Central memory CD4-positive, alpha-beta T cell (primary cell): ENCODE measurements at places on chromosomes 16 and 17.
A peak's percentile ranks its signal among the peaks of the same experiment; 100 is the strongest.

DNA sequence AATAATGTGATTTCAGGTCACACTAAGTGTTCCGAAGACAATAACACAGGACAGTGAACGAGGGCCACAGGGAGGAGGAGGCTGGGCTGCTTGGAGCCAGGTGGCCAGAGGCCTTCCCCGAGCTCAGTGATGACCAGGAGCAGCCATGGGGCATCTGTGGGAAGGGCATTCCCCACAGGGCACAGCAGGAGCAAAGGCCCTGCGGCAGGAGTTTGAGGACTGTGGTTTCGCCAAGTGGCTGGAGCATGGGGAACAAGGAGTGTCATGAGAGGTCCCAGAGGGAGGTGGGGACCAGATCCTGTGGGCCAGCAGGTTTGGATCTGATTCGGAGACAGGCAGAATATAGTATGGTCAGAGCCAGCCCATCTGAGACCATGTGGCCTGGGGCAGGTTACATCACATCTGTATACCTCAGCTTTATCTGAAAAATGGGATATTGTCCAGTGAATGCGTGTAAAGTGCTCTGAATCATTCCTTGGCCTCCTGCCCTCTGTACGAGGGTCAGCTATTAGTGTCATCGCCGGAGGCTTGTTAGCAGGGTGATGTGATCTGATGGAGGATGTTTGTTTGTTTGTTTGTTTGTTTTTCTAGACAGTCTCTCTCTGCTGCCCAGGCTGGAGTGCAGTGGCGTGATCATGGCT lies 176.8 kb downstream of the KATNIP start:
- DNase-seq: no peak

DNA sequence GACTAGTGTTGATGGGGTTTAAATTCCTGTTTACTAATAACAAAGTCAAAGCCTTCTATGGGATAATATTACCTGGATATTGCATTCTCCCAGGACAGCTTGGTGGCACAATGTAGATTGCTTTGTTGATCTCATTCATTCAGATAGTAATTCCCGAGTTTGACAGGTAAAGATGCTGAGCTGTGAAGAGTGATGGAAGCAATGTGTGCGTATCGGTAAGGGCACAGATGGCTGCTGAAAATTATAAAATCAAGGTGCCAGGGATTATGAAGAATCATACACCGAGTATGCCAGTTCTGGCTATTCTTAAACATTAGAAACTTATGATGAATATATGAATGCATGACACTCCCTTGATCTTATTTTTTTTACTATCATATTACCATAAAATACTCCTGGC lies 100.6 kb upstream of the CNTNAP4 start:
- no peak for DNase-seq

GRCh38 chr17:4950075-4950745 lies 709 bp upstream of the ENO3 start:
- no peak for DNase-seq

DNA sequence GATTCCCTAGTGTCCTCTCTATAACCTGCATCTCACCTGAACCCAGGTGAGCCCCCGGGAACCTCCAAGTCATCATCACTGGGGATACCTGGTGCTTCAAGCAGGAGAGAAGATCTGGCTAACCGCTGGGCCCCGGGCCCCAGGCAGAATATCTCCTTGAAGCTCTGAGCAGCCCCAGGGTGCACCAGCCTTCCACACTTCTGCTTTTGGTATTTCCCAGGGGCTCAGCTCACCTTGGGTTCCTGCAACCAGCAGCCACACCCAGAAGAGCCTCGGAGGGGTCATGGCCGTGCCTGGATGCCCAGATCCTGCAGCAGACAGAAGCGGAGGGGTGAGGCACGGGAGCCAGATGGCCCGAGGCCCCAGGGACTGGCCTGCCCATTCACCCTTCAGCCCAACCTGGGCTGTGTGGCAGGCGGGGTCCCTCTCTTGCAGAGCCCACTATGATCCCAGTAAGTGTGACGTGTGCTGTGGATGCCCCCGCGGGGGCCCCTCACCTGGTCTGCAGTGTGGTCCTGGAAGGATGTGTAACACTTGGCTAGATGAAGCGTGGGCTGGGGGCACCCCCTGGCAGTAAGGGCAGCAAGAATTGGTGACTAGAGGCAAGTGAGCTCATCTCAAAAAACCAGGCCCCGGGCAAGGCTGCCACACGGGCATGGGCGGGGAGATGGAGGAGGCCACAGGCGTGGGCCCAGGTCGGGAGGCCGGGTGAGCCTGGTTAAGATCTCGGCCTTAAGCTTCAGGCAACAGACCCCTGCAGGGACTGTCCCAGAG lies 2.6 kb downstream of the LGALS3BP start:
- DNase-seq: no peak

- DNase-seq: no peak
Observed at GRCh38 chr17:56319531-56319930, 166.3 kb downstream of the ANKFN1 start.

- no peak for DNase-seq
Observed at GRCh38 chr17:57331423-57331822, 75.1 kb downstream of the MSI2 start.

- DNase-seq: no peak
Observed at GRCh38 chr17:82803185-82803584, 36.6 kb downstream of the ZNF750 start.

GRCh38 chr17:15236281-15237105 lies 28.6 kb downstream of the PMP22 start:
- no peak for DNase-seq

GRCh38 chr17:49707246-49707607 lies 537 bp downstream of the SLC35B1 start:
- DNase-seq: peak; percentile 29

GRCh38 chr17:66464921-66465320 lies 162.5 kb downstream of the PRKCA start:
- no peak for DNase-seq

GRCh38 chr17:51374209-51374608 lies 113.9 kb downstream of the UTP18 start:
- no peak for DNase-seq

GRCh38 chr16:35690413-35690812 lies 2231.0 kb downstream of the TP53TG3F start:
- no peak for DNase-seq

- no peak for DNase-seq
Observed at GRCh38 chr17:70499067-70499786, 329.9 kb downstream of the KCNJ2 start.

- no peak for DNase-seq
Observed at GRCh38 chr17:74004056-74004455, 199.4 kb upstream of the RPL38 start.

DNA sequence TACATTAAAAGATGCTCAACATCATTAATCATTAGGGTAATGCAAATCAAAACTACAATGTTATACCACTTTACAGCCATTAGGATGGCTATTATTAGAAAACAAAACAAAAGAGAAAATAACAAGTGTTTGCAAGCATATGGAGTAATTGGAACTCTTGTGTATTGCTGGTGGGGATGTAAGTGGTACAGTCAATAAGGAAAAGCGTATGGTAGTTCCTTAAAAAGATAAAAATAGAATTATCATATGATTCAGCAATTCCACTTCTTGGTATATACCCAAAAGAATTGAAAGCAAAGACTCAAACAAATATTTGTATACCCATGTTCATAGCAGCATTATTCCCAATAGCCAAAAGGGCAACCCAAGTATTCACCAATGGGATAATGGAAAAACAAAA lies 1.4 kb upstream of the CAPNS2 start:
- DNase-seq: no peak

DNA sequence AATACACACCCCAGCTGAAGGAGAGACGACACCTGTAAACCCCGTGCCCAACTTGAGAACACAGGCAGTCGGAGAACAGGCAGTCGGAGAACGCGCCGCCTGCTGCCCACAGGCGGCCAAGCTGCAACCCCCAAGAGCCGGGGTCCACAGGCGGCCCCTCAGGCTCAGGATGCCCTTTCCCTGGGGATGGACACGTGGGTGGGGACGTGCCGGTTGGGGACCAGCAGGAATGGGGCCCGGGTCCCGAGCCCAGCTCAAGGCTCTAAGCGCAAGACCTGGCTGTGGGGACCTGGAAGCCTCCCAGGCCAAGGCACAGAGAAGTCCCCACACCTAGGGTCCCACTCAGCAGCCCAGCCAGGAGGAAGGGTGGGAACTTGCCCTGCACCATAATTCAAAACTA lies 79.5 kb upstream of the GNG13 start:
- no peak for DNase-seq

GRCh38 chr16:14056970-14057369 lies 14.1 kb upstream of the MRTFB start:
- DNase-seq: no peak

- DNase-seq: no peak
Observed at GRCh38 chr17:61326330-61326729, 73.3 kb upstream of the TBX2 start.

- no peak for DNase-seq
Observed at GRCh38 chr16:799948-800833, at the start of gene GNG13. GNG13 (minus strand) TSS chr16:800734; CDS start chr16:799077, 1,657 bp downstream.

DNA sequence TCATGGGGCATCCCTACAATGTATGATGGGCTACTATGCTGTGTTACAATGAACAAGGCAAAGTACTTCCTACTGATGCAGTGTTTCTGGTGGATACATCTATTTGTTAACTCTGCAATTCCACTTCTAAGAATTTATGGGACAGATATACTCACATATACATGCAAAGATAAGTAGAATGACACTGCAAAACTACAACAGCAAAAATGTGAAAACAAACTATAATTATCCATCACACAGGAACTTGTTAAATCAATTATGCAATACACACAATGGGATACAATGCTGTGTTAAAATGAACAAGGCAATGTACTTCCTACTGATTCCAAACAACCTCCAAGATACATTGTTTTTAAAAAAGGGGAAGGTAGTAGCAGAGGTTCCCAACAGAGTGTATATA lies 3.2 kb downstream of the DDX52 start:
- no peak for DNase-seq

GRCh38 chr17:50212121-50212843 lies 10.9 kb upstream of the COL1A1 start:
- no peak for DNase-seq

DNA sequence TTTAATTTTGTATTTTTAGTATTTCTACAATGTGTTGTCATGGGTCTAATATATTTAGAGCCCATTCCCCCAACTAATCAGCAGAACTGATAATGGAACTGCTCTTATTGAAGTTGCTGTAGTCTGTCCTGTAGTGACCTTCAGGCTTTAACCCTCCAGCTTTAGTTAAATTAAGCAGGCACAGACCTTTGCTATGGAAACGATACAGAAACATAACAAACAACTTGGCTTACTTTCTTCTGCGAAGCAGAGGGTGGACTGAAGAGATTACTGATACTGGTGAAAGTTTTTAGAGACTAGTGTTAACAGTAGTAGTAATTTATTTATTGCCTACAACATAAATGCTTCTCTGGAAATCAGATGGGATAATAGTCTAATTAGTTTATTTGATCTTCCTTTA lies 61.4 kb downstream of the NFATC3 start:
- no peak for DNase-seq

DNA sequence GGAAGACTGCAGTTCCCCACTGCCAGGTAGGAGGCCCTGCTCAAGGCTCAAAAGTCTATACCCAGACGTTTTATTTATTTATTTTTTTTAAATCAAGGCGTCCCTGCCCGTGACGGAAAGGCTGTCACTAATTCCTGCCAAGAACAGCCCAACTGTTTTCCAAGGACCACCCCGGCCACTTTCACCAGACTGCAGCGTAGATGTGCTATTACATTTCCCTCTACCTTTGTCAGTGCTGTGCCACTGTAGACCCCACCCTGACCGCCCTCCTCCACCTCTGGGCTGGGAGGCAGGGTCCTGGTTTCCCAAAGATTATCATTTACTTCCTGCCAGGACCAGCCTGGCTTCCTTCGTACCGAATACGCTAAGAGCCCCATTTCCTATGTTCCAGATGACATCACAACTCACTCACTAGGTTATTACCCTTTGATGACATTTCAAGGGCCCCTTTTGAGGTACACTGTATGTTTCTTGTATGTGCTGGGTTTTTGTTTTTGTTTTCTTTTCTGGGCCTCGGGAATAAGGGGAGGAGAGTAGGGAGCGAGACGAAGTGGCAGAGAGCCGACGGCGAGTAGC lies 6.3 kb upstream of the RNF227 start:
- no peak for DNase-seq

DNA sequence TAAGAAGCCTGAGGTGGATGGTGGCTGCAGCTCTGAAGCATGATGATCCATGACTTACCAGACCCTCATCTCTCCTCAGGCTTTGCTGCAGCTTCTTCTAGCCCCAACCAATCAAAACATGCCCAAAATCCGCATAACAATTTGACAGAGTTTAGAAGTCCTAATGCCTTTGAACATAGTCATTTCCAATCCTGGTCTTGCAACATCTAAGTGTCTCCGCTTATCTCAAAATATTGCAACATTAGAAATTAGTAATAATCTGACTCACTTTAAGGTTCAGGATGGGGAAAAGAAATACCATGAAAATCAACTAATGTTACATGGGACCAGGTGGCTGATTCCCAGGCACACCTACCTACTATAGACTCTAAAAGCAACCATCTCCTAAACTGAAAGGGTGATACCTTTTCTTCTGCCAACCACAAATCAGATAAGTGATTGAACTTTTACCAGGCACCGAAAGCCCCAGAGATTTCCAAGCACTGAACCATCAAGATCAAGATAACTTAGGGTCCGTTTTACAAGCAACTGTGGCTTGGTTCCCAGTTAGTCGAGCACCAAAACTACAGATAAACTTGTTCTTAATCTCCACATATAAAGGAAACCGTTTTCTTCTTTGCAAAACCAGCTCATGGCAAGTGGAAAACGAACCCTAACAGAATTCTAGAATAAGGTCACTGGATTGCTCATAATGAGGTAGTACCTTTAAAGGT lies 14.0 kb downstream of the ERN1 start:
- DNase-seq: no peak

- DNase-seq: no peak
Observed at GRCh38 chr17:28958820-28959455, 7.6 kb upstream of the PHF12 start.

GRCh38 chr16:24348545-24349290 lies 92.6 kb downstream of the CACNG3 start:
- no peak for DNase-seq

- no peak for DNase-seq
Observed at GRCh38 chr16:17019366-17019765, 451.4 kb downstream of the XYLT1 start.

DNA sequence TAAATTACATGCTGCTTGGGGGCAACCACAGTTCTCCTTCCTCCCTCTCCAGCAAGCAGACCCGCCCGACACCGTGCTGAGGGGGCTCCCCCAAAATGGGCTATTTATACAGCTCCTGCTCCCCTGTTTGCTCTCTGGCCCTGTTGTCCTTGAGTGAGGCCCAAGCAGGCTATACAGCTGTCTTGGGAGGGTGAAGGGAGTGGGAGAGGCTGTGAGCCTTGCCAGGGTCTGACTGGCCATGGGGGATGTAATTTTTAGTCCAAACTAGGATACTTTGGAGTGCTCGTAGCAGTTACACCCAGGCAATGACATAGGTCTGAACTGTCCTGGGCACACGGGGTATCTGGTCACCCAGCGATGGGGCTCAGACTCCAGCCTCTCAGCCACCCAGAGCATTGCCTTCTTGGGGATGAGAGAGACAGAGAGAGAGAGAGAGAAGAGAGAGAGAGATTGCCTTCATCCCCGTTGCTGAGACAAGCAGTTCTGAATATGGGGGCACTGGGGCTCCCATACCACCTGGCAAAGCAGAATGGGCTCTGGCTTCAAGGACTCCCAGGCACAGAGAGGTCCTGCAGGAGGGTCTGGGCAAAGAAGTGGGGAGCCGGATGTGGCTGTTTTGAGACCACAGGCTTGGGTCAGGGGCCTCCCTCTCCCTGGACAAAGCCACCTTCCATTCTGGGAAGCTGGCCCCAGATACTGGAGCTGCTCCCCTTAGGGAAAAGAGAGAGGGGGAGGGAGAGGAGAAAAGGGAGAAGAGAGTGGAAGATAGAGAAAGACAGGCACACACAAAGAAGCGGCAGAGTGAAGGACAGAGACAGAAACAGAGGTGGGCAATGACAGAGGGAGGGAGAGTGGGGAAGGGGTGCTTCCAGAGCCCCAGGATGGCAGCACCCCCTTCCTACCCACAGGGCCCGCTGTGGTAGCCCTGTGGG lies 10.7 kb upstream of the TMEM92 start:
- DNase-seq: no peak
